NCI-H2029 treated with DMSO at 0.1 percent for 48 hours (cell line): ENCODE measurements at places on chromosomes 2 and 18.

GRCh38 chr2:156399224-156399949, 36.8 kb upstream of the GPD2 start:
- no peak for DNase-seq

GRCh38 chr18:35371412-35372195, 5.5 kb downstream of the ZNF396 start:
- DNase-seq: no peak

DNA sequence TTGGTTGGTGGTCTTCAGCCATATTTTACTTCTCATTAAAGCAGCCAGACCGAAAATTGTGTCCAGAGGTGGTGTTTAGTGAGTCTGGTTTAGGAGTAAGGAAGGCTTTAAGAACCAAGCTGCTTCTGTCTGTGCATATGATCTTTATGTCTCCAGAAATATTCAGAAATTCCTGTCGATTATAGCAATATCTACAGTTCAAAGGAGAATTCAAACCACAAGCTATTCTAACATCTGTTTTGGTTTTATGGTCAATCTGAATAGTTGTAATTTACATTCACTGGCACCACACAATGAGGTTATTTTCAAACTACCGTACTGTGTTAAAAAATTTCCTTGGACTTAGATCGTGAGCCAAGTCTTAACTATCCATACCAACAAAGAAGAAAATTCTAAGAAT, 11.3 kb downstream of the UPP2 start:
- no peak for DNase-seq

DNA sequence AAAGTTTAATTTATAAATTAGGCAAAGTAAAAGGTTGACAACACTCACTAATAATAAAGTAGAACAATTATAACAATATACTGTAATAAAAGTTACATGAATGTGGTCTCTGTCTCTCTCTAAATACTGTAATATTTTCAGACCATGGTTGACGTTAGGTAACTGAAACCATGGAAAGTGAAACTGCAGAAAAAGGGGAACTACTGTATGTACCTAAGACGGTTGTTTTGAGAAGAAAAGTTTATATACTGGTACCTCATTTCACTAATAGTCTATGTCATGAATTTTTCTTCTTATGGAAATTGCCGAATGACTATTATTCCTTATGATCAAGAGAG, 166.7 kb upstream of the ZNF521 start:
- no peak for DNase-seq

- DNase-seq: no peak
These were observed 16.0 kb downstream of the SATB2 start for GRCh38 chr2:199441759-199442158.

DNA sequence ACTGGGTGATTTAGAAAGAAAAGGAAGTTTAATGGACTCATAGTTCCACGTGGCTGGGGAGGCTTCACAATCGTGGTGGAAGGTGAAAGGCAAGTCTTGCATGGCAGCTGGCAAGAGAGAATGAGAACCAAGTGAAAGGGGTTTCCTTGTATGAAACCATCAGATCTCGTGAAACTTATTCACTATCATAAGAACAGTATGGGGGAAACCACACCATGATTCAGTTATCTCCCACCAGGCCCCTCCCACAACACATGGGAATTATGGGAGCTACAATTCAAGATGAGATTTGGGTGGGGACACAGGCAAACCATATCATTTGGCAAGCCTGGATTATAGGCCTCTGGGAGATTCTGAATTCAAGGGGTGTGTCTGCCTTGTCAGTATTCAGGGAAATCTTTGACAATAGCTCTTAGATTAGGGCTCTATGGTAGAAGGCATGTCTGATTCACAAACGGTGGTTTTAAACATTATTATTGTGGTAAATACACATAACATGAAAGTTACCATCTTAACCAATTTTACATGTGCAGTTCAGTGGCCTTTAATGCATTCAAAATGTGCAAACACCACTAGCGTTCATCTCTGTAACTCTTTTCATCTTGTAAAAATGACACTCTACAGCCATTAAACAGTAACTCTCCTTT, 15.3 kb upstream of the PLB1 start:
- no peak for DNase-seq

DNA sequence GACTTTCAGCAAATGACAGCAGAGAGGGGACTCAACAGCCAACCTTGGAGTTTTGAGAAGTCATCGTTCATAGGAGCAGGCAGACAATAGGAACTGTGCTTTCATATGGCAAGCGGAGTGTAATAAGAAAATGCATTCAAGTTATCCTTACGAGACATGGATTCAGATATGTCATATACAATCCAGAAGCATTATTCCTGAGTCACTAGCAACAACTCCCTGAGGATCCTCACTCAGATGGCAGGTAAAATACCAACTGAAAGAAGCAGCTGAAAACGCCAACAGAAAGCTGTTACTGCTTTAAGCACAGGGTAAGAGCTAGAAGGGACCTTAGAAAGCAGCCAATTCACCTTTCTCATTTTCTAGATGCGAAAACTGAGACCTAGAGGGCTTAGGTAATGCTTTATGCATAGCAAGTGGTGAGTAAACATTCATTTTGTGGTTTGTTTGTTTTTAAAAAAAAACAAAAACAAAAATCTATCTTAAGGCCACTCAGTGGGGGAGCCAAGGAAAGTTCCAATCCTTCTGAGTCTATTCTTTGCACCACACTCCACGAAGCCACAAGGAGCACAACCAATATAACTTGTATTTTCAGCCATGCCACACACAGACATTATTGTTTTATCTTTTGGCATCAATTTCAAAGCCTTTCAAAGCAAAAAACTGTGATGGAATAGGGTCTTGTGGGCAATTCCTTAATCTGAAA, 89.1 kb upstream of the RIOK3 start:
- no peak for DNase-seq

GRCh38 chr2:122886479-122887145, 1131.2 kb downstream of the TSN start:
- DNase-seq: no peak

DNA sequence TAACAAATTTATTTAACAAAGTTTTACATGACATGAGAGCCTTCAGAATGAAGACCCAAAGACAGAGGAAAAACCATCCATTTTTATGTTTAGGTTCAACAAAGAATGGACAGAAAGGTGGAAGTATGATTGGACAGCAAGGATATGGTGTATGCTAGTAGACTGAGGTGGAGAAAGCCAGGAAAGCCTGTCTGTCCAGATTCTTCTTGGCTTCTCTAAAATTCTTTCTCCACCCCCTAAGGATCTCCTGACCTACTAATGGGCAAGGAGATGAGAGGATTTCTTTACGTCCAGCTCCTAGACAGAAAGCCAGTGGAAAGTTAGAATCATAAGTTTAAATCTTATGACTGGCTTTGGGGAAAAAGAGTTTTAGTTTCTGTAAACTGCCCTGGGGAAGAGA, 3.0 kb downstream of the ATIC start:
- DNase-seq: no peak

- no peak for DNase-seq
These were observed 168.1 kb upstream of the TPO start for GRCh38 chr2:1245193-1245592.

GRCh38 chr18:10588975-10589374, 63.1 kb downstream of the NAPG start:
- DNase-seq: peak; percentile 79

DNA sequence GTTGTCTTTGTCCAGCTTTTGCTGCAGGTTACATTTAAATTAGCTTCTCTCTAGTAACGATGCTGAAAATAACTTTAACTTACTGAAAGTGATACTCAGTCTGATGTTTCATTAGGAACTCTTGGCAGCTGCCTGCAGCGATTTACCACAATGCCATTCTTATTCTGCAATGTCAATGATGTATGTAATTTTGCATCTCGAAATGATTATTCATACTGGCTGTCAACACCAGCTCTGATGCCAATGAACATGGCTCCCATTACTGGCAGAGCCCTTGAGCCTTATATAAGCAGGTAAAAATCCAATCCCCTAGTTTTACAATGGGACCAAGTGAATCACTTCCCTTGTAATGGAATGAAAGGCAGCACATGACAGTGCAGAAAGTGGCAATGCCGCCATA, 16.3 kb upstream of the MFF start:
- DNase-seq: no peak

- DNase-seq: no peak
These were observed 33.5 kb downstream of the DAPL1 start for GRCh38 chr2:158828378-158829164.

GRCh38 chr2:169734169-169734847, 676 bp downstream of the KLHL23 start:
- no peak for DNase-seq

DNA sequence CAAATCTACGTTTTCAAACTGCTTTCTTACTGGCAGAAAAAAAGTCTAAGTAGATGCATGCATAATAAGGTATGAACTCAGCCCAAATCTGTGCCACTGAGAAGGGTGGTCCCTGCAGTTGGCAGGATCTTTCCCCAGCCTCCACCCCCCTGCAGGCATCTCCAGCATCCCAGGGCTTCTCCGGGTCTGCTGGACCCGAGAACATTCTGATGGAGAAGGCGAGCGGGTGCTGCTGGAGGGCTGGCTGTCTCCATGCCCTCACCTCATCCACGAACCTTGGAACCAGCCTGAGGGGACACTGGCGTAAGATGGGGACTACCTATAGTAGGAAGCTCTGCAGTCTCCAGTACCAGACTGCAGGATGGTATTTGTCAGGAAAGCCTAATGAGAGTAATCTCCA, 198.9 kb downstream of the HDAC4 start:
- no peak for DNase-seq

- no peak for DNase-seq
These were observed 510.2 kb upstream of the ID2 start for GRCh38 chr2:8171608-8172007.

- peak; percentile 2 for DNase-seq
These were observed 411.7 kb downstream of the DSEL start for GRCh38 chr18:67104700-67105284.

GRCh38 chr2:97957432-97958183, 38.1 kb downstream of the TMEM131 start:
- DNase-seq: no peak

DNA sequence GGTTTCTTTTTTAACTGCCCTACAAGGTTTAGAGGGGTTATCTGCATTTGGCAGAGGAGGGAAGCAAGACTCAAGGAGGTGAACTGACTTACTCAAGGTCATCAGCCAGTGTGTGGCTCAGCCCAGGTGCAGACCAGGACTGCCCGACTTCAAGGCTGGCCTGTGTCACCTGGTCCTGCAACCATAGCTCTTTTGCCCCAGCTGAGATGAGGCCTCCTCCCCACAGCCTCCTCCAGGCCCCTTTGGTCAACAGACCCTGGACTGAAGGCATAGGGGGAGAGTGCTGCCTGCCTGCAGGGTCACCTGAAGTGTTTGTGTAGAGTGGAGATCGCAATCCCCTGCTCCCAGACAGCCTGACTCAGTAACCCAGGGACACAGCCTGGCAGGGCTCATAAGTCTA, 168.5 kb upstream of the GLI2 start:
- DNase-seq: no peak

DNA sequence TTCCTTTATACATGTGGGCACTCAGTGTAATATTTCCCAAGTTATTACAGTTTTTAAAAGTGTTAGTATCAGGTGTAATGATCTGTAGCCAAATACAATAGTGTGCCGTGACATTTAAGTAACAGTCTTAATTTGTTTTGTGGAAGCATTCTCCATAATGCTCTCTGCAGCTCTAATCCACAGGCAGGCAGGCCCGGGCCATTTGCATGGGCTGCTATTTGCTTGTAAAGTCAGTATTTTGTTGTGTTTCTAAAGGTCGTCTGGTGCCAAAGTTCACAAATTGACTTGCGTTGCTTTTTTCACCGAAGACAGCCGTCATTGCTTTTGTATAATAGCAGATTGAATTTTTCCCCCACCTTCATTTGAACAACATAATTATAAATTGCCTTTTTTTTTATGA, 153.0 kb downstream of the GBX2 start:
- DNase-seq: no peak

GRCh38 chr18:59052965-59053820, 86.5 kb upstream of the SEC11C start:
- no peak for DNase-seq

DNA sequence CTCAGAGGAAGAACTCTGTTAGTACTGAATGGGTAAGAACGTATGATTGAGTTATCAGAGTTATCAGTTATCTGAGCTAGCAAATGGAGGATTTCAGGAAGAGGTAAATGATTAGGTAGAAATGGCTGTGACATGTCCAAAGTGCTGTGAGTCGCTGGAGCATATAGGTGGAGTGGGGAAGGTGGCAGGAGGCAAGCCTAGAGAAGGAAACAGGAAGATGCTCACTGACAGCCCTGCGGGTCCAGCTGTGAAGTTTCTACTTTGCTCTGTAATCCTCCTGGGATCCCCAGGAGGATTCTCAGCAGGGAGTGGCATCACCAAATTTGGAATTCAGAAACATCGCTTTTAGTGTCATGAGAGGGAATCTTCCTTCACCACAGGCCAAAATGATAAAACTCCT, 52.0 kb downstream of the GYPC start:
- DNase-seq: no peak

DNA sequence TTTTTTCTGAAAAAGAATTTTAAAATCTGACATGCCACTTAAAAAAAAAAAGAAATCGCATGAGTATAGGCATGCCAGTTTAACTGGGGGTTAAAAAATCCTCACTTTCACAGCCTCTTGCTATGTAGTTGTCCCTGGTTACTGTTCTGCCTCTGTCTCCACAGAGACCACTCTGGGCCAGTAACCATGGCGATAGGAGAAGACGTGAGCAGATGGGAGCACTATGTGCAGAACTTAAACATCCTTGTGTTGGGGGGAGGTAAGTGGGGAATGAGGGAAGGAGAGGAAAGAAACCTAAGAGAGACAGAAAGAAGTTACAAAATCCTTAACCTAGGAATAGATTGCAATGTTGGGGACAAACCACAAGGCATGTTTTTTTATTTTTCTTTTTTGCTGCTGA, 75.9 kb upstream of the CYRIA start:
- DNase-seq: no peak

GRCh38 chr2:28750316-28751251, 1.0 kb upstream of the PPP1CB start:
- DNase-seq: no peak

DNA sequence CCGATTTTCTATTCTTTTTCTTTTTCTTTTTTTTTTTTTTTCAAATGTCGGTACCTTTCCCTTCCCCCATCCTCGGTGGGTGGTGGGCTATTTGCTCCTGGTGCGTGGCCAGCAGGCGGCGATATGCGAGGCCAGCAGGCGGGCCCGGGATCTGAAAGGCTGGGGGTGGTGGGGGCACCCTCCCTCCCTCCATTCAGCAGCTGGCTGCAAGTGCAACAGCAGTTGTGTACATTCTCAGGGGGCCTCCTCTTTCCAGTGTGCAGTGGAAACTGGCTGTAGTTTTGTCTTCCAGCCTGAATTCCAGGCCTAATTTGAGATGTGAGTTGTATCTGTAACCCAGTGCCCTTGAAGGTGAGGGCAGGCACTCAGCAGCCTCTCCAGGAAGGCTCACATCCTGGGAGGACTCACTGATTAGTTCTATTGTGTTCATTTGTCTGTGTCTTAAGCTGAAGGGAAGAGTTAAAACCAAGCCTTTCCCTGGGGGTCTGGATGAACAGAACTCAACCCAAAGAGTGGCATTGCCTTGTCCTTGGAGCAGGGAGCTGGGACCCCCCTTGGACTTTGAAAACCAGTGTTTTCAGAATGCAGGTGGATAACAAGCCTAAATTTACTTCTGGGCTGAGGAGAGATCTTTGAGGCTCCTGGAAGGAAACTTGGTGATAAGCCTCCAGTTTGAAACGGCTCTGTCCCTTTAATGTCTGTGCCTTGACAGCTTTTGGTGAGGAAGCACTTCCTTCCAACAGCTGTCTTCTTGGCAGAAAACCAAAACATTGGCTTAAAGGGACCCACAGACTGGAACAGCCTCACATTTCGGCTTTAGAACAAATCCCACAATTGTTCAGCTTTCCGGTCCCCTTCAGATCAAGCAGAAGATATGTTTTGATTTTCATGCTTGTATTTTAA, 3.3 kb downstream of the MYCN start:
- no peak for DNase-seq
